Right lobe of liver (tissue), 6 donors: ENCODE measurements at places on chromosomes 7 and 10.

GRCh38 chr7:128172963-128173362 lies 68.1 kb upstream of the LEP start:
- no peak for DNase-seq

DNA sequence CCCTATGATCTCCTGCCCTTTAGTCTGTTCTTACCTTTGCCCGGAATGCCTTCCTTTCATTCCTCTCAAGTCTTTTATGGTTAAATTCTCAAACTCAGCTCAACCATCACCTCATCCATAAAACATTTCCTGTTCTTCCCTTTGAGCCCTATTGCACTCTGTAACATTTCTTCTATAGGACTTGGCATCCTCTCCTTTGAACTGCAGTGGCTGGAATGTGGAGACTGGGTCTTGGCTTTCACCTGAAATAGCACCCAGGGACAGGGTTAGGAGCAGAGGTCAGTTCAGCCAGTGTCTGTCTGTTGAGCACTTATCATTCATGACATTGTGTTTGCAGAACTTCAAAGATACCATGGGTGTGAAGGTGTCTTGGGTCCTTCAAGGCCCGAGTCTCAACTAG lies 7.2 kb downstream of the NFE2L3 start:
- DNase-seq: no peak

GRCh38 chr10:29736366-29737073 lies 101.7 kb upstream of the SVIL start:
- peak; percentile 79 for DNase-seq

GRCh38 chr7:31651234-31652062 lies 35.6 kb upstream of the PPP1R17 start:
- no peak for DNase-seq

GRCh38 chr10:124450012-124450782 lies at the start of gene NKX1-2:
Gene NKX1-2, minus strand, starts transcription at chr10:124450035. Its CDS starts 92 bp downstream, at chr10:124449943.
- no peak for DNase-seq

DNA sequence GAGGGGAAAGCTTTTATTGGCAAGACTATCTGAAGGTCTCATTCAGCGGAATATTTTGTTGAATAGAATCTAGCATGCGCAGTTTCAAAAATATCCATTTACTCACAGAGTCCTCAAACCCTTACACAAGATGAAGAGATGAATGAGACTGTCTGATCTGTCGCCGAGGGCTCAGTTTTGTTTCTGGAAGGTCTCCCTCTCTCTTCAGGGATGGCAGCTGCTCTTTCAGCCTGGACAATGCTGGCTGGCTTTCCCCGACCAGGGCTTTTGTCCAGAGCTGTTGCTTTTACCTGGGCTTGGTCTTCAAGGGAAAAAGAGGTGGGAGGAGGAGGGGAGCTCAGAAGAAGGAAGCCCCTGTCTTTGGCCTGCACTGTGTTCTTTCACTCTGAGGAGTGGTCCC lies 81.9 kb upstream of the BTBD16 start:
- no peak for DNase-seq
